ENCODE measurements at places on chromosomes 3 and 15.

DNA sequence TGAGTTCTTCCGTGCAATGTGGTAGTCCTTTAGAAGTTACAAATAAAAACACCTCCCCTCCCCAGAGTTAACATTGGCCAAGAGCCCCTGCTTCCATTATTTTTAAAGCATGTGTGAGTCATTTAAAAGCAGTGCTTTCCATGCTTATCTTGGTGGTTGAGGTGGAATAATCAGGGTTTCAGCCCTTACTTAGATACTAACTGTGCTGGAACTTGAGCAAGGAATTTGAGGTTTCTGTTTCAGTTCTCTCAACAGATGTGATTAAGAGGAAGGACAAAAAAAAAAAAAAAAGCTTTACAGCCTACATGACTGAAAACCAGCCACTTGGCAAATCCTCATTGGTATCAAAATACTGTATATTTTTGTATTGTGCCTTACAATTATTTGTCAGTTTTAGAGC, 64.5 kb downstream of the CGNL1 start:
- DNase-seq, result no peak

DNA sequence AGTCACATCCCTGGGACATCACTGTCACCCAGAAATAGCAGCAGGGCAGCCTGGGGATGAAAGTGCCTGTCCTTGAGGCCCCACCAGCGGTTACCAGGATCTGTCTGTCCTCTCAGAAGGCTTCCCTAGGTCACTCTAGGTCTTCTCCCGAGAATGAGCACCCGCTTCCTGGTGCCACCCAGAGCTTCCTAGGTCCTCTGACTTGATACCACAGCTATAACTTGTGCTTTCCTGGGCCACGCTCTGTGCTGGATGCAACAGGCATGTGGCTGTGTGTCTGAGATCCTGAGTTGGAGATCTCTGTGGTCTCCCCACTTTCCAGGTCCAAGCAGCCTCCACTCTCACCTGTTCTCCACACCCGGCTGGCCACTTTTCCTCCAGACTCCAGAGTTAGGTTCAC, 25.8 kb downstream of the ARNT2 start:
- DNase-seq, result no peak

DNA sequence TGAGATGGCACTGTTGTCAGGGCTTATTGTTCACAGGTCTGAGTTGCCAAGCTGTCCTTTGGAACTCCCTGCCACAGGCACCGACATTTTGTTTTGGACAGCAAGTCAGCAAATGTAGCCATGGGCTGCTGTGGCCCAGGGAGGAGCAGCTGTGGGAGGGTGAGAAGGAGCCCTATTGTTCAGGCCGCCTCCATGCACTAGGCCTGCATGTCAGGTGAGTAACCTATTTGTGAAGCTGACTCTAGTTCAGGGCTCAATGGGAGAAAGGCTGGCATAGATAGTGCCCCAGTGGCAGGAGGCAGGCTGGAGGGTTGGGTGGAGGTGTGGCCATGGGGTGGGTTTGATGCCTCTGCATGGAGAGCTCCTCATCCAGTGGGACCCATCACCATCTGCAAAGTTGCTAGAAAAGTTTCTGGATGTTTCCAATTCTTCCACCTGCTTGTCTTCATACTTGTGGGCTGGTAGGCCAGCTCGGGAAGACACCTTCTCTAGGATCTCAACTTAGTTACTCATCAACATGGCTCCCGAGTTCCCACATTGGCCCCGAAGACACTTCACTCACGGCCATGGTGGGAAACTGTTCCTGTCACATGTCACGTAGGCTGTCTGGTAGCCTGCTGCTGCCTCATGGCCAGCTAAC, 19.5 kb downstream of the AMOTL2 start:
- no peak for DNase-seq

GRCh38 chr3:102332205-102332604, 102.6 kb upstream of the ZPLD1 start:
- DNase-seq, result no peak

DNA sequence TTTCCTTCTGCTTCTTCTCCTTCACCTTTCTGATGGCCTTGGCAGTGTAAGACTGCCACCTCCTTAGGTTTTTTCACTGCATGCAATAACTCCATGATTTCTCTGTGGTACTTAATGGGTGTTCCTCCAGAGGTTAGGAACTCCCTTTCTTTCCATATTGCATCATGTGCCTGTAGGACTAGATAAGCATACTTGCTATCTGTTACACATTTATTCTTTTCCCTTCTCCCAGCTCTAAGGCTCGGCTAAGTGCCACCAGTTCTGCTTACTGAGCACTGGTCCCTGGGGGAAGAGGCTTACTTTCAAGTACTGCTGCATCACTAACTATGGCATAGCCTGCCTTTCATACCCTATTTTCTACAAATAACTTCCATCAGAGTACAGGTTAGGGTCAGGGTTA, 351.8 kb downstream of the OTOL1 start:
- DNase-seq, result no peak

GRCh38 chr15:70172124-70172523, 74.4 kb upstream of the TLE3 start:
- DNase-seq, result no peak

GRCh38 chr15:101057841-101058407, 138.8 kb downstream of the LRRK1 start:
- no peak for DNase-seq

- DNase-seq, result no peak
These were observed 48.6 kb upstream of the C15orf39 start for GRCh38 chr15:75153087-75153486.

- peak; percentile 47 for DNase-seq
These were observed 90.7 kb downstream of the FNDC3B start for GRCh38 chr3:172129850-172130716.

DNA sequence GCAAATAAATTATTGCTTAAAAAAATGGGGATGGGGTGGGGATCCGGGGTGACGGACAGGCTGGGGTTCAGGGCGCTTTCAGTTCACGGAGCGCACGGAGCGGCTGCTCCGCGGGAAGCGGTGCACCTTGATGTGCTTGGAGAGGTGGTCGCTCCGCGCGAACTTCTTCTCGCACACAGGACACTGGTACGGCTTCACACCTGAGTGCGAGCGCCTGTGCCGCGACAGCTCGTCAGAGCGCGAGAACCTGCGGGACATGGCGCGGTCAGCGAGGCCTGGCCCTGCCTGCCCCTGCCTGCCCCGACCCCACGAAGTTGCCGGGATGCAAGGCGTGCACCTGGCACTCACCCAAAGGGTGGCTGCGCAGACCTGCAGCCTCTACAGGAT, 13.6 kb downstream of the KLF15 start:
- no peak for DNase-seq

DNA sequence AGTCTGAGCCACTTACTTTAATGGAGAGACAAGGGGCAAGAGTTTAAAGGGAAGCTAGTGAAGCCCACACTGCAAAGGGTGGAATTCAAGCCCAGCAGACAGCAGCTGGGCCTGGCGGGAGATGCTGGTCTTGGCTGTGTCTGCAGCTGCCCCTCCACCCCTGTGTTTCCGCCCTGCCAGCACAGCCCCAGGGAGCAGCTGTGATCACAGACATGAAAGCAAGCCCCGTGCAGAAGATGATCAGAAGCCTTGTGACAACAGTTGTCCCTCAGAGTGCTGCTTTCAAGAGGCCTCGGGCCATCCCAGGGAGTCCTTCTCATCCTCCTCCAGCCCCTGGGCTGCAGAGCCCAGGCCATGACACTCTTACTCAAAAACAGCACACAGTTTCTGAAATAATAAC, 24.1 kb upstream of the SLC6A1 start:
- no peak for DNase-seq

DNA sequence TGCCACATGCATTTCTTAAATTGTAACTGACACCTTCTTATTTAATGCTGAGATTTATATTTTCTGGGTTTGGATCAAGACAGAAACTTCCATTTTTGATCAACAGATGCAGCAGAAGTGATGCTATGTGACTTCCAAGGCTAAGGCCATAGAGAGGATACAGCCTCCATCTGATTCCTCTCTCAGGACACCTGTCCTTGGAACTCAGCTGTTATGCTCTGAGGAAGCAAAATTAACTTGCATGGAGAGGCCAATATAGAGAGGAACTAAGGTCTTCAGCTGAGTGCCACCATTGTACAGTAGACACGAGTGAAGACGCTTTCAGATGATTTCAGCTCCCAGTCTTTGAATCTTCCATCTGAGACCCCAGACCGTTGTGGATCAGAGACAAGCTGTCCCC, 296.9 kb upstream of the TBL1XR1 start:
- no peak for DNase-seq

- DNase-seq, result no peak
These were observed 7.6 kb upstream of the CSPG4 start for GRCh38 chr15:75720297-75720696.
